IPS DF 6.9 (cell line): ENCODE measurements at places on chromosomes 2 and 18.
A peak's percentile ranks its signal among the peaks of the same experiment; 100 is the strongest.

GRCh38 chr2:191999101-191999841 lies 152.4 kb upstream of the CAVIN2 start:
- DNase-seq = no peak
- H3K27me3 ChIP-seq = no peaks in the 10 kb centered on the region
- H3K27ac ChIP-seq = no peak overlapping the region
- no peaks in the 10 kb centered on the region for H3K36me3 ChIP-seq

DNA sequence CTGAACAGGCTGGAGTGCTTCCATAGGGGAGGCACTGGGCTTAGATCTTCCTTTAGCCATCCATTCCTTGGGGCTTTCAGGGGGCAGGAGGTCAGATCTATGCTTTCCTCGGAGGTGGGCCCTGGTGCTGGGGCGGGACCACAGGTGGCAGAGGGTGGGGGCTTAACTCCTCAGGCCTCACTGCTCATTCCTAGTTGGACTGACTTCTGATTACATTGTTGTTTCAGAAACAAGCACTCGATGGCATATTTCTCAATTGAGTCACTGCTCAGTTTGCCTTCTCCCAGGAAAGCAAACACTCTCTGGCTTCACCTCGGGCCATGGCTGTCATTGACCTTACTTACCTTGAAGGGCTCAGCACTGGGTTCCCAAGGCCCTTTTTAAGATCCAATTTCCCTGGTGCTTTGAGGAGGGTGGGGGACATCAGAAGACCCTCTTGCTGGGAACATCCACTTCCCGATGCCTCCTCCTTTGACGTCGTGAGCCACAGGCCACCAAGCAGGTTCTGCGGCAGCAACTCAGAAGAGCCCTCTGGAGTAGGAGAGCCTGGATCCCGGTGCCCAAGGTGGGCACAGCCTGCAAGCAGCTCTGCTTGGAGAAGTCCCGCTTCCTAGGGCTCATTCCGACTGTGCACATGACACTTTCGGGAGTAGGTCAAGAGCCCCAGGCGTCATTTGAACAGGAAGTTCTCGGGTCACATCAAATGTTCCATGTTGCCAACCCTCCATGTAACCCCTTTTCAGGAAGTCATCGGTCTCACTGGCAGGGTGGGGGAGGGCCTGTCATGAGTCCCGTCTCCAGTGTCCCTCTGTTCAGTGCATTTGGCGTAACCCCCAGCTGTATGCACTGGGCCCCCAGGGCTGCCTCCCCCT lies 40.6 kb downstream of the SDC1 start:
- DNase-seq = no peak
- H3K27ac ChIP-seq = no peak overlapping the region
- H3K4me1 ChIP-seq = peaks cover 8% of the 10 kb centered on the region
- H3K4me3 ChIP-seq = no peak overlapping the region
- H3K36me3 ChIP-seq = no peaks in the 10 kb centered on the region

DNA sequence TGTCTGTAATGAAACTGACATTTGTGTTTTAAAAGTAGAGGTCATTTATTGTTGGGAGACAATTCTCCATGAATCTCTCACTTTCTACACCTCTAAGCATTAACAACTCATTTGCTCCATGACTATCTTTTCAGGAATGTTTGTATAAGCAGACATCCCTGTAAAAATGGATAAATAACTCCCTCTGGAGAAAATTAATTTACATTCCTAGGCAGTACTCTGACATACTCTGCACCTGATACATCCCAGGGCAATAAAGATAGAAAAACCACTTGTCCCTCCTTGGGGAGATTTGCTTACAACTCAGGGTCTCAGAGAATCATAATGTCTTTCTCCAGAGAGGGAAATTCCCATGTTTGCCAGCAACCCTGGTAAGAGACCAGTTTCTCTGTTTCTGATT lies 1037.7 kb upstream of the SLC39A10 start:
- H3K4me1 ChIP-seq = no peaks in the 10 kb centered on the region
- H3K27me3 ChIP-seq = no peaks in the 10 kb centered on the region
- no peak overlapping the region for H3K27ac ChIP-seq
- no peak for DNase-seq
- H3K4me3 ChIP-seq = no peak overlapping the region

DNA sequence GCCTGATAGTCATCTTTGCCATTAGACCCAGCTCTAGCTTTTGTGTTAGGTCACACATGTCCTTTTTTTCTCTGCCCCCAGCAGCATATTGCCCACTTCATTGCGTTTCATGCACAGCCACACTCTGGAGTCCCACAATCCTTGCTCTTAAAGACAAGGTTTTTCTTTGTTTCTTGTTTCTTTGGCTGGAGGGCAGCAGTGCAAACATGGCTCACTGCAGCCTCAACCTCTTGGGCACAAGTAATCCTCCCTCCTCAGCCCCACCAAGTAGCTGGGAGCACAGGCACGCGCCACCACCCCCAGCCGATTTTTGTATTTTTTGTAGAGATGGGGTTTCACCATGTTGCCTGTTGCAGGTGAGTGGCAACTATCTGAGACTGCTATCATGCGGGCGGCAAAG lies 16.9 kb upstream of the PAPOLG start:
- H3K4me3 ChIP-seq = no peak overlapping the region
- H3K36me3 ChIP-seq = no peaks in the 10 kb centered on the region
- peaks cover 1% of the 10 kb centered on the region; the same call in 1 of the 2 replicates for H3K4me1 ChIP-seq
- no peak for DNase-seq
- no peak overlapping the region for H3K27ac ChIP-seq

- H3K36me3 ChIP-seq = no peaks in the 10 kb centered on the region
- no peak overlapping the region for H3K4me3 ChIP-seq
- H3K27ac ChIP-seq = no peak overlapping the region
- H3K4me1 ChIP-seq = peaks cover 2% of the 10 kb centered on the region; the same call in 1 of the 2 replicates
- no peaks in the 10 kb centered on the region for H3K27me3 ChIP-seq
- DNase-seq = no peak
These were observed 225.3 kb downstream of the CNTNAP5 start for GRCh38 chr2:124250433-124250832.

- no peaks in the 10 kb centered on the region for H3K36me3 ChIP-seq
- H3K4me3 ChIP-seq = no peak overlapping the region
- no peaks in the 10 kb centered on the region for H3K4me1 ChIP-seq
These were observed 63.1 kb upstream of the HPCAL1 start for GRCh38 chr2:10239561-10239967.

DNA sequence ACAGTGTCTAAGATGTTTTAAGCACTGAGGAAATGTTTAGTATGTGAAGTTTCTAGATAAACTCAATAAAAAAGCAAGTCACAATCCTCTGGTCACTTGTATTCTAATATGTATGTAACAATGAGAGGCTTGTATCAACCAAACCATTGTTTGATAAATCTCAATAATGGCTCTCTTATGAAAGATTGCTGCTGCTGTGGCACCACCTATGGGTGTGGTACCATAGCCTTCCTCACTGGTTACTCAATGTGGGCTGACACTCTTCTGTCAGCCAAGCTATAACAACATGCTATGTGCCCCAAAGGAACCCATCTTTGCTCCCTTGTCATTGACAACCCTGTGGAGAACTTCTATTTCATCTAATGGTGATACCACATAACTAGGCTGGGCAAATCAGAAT lies 12.6 kb upstream of the RAB1A start:
- no peaks in the 10 kb centered on the region for H3K27me3 ChIP-seq
- DNase-seq = no peak
- no peak overlapping the region for H3K4me3 ChIP-seq
- no peaks in the 10 kb centered on the region for H3K4me1 ChIP-seq
- no peak overlapping the region for H3K27ac ChIP-seq

DNA sequence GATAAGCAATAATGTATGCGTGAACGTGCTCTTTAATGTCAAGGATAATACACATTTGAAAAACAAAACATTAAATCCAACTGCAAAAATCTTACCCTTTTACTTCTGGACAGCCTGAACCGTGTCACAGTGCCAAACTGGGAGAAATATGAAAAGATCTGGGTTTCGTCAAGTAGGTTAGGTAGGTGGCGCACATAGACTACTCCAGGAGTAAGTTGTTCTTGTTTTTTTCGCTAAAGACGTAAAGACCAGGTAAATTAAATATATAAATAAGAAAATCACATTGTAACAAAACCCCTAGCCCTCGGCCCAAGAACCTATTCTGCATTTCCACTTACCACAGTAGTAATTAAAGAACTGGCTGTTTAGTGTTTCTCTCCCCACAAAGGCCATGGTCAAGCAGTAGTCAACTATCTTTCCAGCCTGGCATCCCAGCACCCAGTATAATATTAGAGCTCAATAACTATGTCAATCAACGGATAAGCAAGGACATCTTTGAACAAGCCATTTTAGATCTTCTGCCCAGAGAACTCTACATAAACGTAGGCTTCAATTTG lies 1.1 kb downstream of the NIFK start:
- peaks cover 4% of the 10 kb centered on the region for H3K4me1 ChIP-seq
- peak overlapping the region; percentile 94; the same call in 1 of the 2 replicates for H3K4me3 ChIP-seq
- no peak for DNase-seq
- H3K27ac ChIP-seq = no peak overlapping the region

- no peaks in the 10 kb centered on the region; the same call in 1 of the 2 replicates for H3K4me1 ChIP-seq
- no peaks in the 10 kb centered on the region for H3K36me3 ChIP-seq
- no peak for DNase-seq
- H3K27me3 ChIP-seq = no peaks in the 10 kb centered on the region
- H3K4me3 ChIP-seq = no peak overlapping the region
These were observed 39.4 kb upstream of the RND3 start for GRCh38 chr2:150526827-150527226.

- no peak within 1 kb of the TSS for H3K27ac ChIP-seq
- H3K4me1 ChIP-seq = no peaks in the 10 kb centered on the region
- no peaks in the 10 kb centered on the region for H3K36me3 ChIP-seq
- peak; percentile 54 for DNase-seq
These were observed at the start of gene STK39 for GRCh38 chr2:168247341-168248261. Gene STK39, minus strand, starts transcription at chr2:168247595. Its CDS starts 160 bp downstream, at chr2:168247435.

DNA sequence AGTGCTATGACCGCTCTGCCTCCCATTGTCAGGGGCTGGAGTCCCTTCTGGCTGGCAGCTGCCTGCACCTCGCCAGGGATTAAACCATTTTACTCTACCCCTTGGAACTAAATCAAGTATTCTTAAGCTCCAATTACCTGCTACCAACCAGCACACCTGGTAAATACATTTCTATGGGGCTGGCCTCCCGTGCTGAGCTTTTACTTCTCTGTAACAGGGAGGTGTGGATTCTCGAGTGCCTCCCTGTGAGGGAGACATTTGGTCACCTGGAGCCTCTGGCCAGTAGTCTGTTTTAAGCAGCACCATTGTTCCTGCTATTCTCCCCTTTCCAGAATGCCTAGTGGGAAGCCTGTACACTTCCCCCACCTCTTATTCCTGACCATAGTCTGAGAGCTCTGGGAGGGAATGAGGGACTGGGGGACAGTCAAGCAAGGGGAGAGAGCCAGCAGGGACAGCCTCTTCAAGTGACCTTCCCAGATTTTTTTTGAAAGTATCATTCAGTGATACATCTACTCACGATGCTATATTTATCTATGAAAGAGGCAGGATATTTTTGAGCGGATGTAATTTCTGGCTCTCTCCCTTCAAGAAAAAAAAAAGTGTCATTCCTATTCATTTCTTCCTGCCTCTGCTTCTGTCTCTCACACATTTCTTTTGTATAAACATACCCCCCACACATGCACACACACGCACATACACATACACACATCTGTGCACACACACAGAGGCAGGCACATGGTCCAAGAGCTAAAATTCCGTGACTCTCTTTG lies 112.8 kb downstream of the CAPN13 start:
- no peak overlapping the region for H3K27ac ChIP-seq
- H3K4me1 ChIP-seq = no peaks in the 10 kb centered on the region
- H3K36me3 ChIP-seq = no peaks in the 10 kb centered on the region

DNA sequence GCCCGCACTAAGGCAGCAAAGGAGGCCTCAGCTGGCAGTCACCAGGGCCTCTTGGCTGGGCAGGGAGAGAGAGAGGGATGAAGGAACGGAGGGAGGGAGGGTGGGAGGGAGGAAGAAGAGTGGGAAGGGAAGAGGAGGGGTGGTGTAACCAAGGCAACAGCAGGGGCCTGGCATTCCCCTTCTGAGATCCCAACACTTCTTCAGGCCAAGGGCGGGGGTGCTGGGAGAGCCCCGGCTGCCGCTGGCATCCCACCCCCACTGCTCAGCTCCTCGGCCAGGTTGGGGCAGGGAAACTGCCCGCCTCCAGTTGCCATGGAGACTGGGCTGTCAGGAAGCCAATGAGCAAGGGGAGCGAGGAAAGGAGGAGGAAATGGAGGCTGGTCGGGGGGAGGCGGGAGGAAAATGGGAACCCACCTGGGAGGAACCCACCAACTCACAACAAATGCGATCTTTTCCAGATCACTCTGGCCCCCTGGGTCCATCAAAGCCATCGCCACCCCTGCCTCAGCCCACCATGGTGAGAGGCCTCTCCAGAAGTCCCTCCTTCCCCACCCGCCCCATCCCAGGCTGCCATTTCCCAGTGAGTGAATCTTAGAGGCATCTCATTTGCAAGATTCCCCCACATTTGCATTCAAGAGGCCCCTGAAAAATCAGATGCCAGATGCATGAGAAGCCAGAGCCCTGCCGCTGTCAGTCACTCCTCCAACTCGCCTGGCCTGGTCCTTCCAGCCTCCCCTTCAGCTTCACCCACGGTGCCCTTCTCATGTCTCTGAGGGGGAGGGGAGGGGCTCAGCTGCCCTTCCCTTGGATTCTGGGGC lies 12.4 kb downstream of the SH2D6 start:
- H3K27ac ChIP-seq = no peak overlapping the region
- peaks cover 15% of the 10 kb centered on the region for H3K4me1 ChIP-seq
- H3K4me3 ChIP-seq = peak overlapping the region; percentile 19; the same call in 1 of the 2 replicates
- peak; percentile 83 for DNase-seq
- no peaks in the 10 kb centered on the region for H3K27me3 ChIP-seq

- H3K27ac ChIP-seq = no peak overlapping the region
- no peaks in the 10 kb centered on the region for H3K4me1 ChIP-seq
- H3K27me3 ChIP-seq = no peaks in the 10 kb centered on the region
- no peak overlapping the region for H3K4me3 ChIP-seq
- DNase-seq = no peak
These were observed 299.2 kb upstream of the ZSWIM2 start for GRCh38 chr2:187148059-187148714.

DNA sequence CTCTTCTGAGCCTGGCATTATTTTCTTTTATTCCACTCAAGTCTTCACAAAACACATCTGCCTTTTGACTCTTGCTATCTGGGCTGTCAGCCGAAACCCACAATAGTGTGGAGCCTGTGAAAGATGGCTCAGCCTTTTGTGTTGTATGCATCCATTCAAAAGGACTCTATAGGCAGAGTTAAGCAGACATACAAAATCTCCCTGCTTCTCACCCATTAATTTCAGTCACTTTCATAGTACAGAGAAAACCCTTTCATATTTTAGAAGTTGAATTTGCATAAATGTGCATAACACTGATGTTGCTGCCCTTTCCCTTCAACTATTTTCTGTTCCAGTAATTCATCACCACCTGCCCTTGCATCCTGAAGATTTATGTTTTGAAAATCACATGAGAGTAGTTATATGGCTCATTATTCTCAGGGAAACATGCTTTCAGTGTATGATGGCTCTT lies 154.6 kb downstream of the EVA1A start:
- H3K4me1 ChIP-seq = no peaks in the 10 kb centered on the region
- no peak overlapping the region for H3K27ac ChIP-seq
- no peak overlapping the region for H3K4me3 ChIP-seq
- no peaks in the 10 kb centered on the region for H3K36me3 ChIP-seq
- no peak for DNase-seq
